ENCODE measurements at places on chromosomes 6 and 20.

GRCh38 chr6:151179321-151179720, 60.4 kb upstream of the AKAP12 start:
- DNase-seq: no peak

GRCh38 chr6:143205991-143206390, 145.3 kb downstream of the AIG1 start:
- DNase-seq: no peak

DNA sequence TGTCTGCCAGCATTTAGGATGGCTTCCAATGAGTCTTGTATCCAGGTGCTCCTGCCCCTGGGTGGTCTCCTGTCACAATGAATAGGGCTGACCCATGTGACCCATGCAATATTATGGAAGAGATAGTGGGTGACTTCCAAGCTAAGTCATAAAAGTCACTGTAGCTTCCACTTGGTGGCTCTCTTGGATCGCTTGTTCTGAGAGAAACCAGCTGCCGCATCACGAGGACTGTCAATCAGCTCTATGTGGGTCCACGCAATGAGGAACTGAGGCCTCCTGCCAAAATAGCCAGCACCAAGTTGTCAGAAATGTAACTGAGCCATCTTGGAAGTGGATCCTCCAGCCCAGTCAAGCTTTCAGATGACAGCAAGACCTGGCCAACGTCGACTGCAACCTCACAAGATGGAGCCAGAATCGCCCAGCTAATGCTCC, 14.9 kb upstream of the MATN4 start:
- no peak for DNase-seq

- DNase-seq: no peak
Measured at GRCh38 chr6:43096451-43097097, 20.5 kb downstream of the PTK7 start.

GRCh38 chr6:130882370-130882769, 55.2 kb downstream of the SMLR1 start:
- no peak for DNase-seq

- no peak for DNase-seq
Measured at GRCh38 chr6:71474942-71475341, 186.3 kb downstream of the OGFRL1 start.

DNA sequence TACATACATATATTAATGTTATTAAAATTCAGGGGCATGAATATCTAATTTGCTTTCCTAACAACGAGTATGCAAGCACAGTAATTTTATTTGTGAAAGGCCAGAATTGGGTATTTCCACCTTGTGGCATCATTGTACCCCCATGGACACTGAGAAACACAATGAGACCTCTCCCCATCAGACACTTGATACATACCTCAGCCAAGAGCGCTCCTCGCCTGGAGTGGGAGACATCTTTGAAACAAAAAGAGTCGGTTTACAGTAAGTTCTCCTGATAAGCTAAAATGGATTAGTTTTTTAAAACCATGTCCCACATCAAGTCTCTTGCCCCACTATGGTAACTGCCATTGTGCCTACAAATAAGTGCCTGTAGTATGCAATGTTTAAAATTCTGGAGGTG, 2.1 kb downstream of the CNR1 start:
- DNase-seq: no peak
